ENCODE measurements at places on chromosomes 13 and 19.

- DNase-seq: no peak
These were observed 74.8 kb downstream of the NALCN start for GRCh38 chr13:101341464-101341863.

GRCh38 chr19:42184401-42184861, 33.0 kb downstream of the DEDD2 start:
- DNase-seq: peak; percentile 43

DNA sequence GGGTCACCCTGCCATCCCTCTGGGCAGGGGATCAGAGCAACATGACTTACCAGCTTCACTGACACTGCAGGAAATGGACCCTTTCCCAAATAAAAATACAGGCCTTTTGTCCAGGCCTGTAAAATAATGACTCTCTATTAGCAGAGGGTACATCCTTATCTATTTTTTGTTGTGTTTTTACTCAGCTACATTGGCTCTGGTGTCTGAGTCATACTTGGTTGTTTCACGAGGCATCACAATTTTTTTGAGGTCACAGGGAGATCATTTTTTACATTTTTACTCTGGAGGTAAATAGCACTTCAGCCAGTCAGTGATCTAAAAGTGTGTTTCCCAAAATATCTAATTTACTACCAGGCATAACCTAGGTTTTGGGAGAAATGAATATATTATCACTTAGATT, 6.9 kb upstream of the HTR2A start:
- no peak for DNase-seq

GRCh38 chr13:24187185-24187584, 26.7 kb downstream of the SPATA13 start:
- DNase-seq: no peak

- DNase-seq: no peak
These were observed 18.4 kb upstream of the FEM1A start for GRCh38 chr19:4773047-4773640.

DNA sequence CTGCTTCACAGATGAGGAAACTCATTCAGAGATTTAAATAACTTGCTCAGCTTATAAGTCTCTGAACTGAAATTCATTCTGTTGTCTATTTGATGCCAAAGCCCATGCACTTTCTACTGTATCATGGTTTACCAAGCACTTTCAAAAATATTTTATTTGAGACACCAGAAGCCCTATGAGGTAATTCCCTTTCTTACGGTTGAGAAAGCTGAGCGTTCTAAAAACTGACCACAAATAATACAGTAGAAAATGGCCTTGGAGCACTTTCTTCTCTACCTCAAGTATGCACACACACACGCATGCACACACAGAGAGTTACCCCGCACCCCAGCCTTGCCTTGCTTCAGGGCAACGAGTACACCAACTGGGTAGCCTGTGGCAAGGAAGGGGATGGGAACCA, 228.5 kb downstream of the RFC3 start:
- no peak for DNase-seq

GRCh38 chr19:45098521-45099466, 5.8 kb downstream of the PPP1R37 start:
- DNase-seq: no peak

GRCh38 chr13:64347664-64348063, 2882.5 kb downstream of the PCDH9 start:
- DNase-seq: no peak

DNA sequence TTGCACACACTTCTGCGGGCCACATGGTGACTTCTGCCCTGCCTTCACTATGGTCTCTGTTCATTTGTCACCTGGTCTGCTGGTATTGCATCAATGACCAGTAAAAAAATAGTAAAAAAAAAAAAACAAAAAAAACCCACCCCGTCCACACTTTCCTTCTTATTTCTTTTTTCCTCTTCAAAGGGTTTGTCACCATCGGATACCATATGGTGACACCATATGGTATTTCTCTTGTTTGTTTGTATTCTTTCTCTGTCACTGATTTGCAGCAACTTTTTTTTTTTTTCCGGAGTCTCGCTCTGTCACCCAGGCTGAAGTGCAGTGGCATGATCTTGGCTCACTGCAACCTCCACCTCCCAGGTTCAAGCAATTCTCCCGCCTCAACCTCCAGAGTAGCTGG, 26.2 kb upstream of the OR7C2 start:
- no peak for DNase-seq

- DNase-seq: no peak
These were observed 15.2 kb upstream of the SLC25A30 start for GRCh38 chr13:45433381-45433790.

DNA sequence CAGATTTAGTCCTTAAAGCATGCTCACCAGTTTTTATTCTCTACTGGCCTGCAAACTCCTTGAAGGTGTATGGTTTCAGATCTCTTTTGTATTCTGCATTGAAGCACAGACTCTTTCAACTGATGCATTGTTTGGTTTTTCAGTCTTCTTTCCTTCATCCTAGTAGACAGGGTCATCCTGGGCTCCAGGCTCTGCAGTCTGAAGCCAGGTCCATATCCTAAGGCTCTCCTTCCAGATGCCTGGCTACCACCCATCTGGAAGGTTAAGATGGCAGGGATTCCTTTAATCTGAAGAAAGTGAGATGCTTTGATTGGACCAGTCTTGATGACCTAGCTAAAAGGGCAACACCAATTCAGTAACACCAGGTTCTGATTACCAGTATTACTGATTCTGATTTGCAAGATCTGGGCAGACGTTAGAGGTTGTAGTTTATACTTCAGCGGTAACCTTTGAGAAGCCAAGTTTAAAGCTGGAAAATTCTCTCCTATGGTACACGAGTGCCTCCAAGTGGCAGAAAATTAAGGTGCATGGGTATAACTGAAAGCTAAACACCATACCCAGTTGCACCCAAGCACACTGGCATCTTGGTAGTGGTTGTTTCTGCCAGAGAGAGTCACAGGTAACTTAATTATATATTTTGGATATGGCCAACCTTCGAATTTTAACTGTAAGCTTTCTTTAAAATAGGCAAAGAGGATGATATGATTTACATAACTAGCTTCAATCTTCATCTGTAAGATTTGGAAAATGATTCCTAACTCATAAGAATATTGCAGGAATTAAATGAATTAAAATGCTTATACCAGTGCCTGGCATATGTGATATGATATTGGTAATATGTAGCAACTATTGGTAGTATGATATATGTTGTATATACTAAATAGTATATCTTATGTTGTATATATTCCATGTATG, 1651.9 kb upstream of the MIR17HG start:
- no peak for DNase-seq

- no peak for DNase-seq
These were observed 43.4 kb upstream of the N4BP2L1 start for GRCh38 chr13:32471187-32471922.

DNA sequence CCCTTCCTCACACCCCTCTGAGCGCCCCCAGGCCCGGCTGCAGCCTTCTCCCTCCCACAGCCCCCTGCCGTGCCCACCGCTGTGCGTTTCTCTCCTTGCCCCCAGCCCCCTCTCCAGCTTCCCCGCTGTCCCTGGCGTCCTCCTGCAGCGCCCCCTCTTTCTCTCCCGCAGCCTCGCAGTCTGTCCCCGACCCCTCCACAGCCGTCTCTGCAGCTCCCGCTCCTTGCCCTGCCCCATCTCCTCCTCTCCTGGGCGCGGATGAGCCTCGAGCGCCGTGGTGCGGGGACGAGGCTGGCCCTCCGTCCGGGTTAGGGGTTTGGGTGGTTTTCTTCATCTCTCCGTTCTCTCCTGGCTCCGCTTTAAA, 1.1 kb downstream of the KMT5C start:
- no peak for DNase-seq

DNA sequence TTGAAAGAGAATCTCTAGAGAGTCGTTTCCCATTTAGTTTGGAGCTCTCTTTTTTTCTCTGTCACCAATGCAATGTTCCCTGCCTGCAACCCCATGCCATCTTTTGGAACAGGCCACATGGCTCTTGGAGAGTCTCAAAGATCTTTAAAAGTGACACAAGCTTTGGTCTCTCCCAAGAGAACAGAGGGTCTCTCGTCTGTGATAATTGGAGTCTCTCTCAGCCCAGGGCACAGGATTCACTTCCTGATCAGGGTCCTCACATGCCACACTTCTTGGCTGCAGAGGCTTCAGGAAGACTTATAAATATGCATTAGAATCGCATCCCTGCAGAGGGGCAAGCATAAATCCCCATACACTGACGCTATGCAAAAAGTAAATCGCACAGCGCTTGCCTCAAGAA, 240.5 kb downstream of the IRS2 start:
- no peak for DNase-seq

GRCh38 chr13:81493144-81493543, 1152.2 kb upstream of the SPRY2 start:
- DNase-seq: no peak

DNA sequence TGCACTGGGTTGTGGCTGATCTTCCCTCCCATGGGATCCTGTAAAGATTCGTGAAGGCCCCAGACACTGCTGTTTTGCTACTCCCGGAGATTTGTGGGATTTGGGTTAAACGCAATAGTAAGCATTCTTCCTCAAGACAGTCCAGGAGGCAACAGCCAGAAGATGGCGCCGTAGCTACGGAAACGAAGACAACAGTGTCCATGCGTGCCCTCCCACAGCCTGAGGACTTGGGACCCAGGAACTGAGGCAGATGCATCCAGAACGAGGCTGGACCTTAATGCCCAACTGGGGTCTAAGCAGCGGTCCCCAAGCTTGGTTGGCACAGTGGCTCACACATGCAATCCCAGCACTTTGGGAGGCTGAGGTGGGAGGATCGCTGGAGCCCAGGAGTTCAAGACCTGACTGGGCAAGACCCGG, 57.6 kb upstream of the ZNF507 start:
- DNase-seq: no peak

GRCh38 chr13:21620861-21621260, 16.9 kb upstream of the MICU2 start:
- DNase-seq: no peak

GRCh38 chr19:47405197-47405550, 14.2 kb downstream of the MEIS3 start:
- DNase-seq: no peak
